ENCODE measurements at places on chromosomes 7 and 10. TPM values are rescaled to one million over a fixed set of nuclear protein-coding genes. Genes with fewer than 3 reads are reported as not detected.

DNA sequence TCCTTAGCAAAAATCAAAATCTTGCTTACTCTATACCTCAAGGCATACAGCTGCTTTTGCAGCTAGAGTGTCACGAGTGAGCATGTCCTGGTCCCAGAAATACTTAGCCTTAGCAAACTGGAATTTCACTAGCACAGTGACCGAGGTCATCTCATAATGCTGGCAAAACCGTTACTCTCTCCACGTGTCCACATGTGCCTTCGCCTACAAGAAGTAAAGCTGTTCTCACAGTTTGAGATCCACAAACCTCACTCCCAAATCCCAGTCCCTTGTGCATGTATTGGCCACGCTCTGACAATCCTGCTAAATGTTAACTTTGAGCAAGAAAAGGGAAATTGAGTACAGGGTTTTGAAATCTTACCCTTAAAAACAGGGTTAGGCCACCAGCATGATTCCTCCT lies 111.0 kb upstream of the PLXDC2 start:
- no peak for DNase-seq

DNA sequence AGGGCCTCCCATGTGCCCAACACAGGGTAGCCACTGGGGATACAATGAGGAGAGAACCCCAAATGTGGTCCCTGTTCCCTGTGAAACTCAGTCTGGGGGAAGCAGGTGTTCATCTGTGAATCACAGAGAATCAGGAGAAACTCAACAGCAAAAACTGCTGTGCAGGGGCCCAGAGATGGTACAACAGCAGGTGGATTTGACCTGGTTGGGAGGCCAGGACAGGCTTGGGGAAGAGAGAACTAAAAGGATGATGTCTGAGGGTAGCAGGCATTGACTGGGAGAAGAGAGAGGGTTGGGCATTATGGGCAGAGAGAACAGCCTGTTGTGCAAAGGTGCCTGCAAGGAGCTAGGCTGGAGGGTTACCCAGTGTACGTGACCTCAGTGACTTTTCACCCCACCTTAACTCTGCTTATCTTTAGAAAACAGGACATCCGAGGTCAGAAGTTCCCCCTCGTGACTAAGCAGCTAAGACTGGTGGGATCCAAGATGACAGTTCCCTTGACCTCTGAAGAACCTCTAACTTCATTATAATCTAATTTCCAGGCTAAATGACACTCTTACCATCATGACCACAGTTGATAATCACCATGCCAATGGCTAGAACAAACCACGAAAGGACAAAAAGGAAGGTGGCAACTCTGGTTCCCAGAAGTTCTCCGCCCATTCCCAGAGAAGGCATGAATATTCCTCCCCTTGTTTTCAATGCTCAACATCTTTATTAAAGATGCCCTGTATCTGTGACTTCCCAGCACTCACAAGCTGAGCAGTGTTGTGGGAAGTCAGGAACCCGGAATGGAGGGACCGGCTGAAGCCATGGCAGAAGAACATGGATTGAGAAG lies 5.1 kb upstream of the ADAMTS14 start:
- DNase-seq, result no peak

DNA sequence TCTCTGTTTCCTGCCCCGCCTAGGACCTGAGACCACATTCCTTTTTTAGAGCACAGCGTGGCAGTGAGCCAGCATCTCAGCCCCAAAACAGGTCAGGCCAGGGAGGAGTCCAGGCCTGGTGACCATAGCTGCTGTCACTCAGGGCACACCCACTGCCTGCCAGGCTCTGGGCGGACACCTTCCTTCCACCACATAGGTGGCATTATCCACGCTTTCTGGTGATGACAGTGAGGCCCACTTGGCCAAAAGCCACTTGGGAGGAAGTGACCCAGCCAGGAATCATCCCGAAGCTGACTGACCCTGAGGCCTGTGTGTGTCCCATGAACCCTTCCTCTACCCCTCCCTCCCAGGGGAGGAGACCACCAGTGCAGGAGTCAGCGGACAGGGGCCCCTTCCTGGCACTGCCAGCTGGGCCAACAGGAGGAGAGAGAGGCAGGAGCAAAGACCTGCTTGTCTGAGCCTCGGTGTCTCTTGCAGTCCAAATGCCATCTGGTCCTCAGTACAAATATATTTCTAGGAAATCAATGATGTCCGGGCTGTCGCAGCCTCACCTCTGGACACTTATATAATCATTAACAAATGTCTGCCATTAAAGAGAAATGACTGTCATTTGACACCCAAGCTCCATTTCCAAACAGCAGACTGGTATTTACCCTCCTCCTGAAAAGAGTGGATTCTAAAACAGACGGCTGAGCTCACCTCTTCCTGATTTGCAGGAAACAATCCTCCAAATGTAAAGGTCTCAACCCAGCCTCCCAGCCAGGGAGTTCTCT lies 63.0 kb downstream of the ABRAXAS2 start:
- no peak for DNase-seq

NACAD gene
- 0.09 TPM for total RNA-seq

DNA sequence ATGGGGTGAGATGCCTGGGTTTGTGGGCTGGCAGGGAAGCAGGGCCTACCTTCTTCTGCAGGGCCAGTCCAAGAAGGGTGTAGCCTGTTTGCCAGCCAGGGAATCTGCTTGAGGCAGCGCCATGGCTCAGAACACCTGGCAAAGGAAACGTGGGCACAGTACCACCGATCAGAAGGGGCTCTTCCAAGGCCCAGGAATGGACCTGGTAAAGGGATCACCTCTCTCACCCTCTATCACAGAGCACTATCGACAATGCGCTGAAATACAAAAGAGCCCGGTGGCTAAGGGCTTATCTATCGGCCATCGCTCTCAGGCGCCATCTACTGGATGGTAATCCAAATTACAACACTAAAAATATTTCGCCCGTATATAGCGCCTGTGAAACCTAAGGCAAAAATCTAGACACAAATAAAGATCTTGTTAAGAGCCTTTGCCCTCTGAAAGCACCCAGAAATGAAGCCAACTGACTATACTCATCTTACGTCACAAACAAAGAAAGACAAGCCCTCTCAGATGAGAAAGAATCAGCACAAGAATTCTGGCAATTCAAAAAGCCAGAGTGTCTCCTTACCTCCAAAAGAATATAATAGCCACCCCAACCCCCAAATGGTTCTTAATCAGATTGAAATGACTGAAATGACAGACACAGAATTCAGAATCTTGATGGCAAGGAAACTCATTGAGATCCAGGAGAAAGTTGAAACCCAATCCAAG lies 217.8 kb upstream of the HPS1 start:
- DNase-seq, result peak; percentile 45

DNA sequence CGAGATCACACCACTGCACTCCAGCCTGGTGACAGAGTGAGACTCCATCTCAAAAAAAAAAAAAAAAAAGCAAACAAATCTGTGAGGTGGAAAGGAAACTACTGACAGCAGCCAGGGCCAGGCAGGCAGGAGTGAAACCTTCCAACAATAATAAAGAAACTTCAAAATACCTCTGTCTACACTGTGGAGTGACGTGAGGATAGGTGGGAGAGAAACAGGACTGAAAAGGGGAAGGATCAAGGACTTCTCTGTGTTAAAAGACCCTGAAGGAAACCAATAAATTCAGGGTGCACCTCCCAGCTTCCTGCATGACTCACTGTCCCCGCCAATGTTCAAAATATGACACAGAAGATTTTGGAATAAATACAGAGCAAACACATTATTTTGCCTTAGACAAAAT lies 82.9 kb downstream of the KIAA1549 start:
- DNase-seq, result no peak

DNA sequence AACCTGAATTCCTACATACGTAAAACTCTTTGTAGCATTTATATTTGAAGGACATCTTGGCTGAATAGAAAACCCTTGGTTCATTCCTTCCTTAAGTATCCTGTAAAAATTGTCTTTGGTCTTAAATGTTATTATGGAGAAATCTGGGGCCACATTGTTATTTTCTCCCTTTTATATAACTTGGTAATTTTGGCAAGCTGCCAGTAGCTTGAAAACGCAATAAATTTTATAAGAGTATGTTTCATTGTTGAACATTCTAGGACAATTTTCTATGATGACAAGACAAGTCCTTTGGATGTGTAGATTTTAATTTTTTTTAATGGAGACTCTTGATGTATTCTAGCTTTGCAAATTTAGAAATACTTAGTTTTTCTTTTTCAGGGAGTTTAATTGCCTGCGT lies 191.9 kb downstream of the ABCA13 start:
- no peak for DNase-seq

DNA sequence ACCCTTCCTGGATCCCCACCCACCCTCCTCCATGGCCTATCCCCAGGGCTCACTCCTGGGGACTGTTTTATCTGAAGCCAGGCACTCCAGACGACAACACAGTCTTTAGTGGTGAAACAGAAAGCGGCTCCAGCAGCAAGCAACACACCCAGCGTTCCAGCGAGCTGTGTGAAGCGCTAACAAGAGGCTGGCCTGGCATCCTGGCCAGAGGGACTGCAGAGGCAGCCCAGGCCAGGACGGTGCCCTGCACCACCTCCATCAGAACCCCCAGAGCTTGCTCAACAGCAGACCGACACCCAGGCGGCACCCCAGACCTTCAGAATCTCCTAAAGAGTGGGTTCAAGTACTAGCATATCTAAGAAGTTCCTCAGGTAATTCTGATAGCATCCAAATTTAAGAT lies 2.0 kb upstream of the CPXM2 start:
- no peak for DNase-seq

DNA sequence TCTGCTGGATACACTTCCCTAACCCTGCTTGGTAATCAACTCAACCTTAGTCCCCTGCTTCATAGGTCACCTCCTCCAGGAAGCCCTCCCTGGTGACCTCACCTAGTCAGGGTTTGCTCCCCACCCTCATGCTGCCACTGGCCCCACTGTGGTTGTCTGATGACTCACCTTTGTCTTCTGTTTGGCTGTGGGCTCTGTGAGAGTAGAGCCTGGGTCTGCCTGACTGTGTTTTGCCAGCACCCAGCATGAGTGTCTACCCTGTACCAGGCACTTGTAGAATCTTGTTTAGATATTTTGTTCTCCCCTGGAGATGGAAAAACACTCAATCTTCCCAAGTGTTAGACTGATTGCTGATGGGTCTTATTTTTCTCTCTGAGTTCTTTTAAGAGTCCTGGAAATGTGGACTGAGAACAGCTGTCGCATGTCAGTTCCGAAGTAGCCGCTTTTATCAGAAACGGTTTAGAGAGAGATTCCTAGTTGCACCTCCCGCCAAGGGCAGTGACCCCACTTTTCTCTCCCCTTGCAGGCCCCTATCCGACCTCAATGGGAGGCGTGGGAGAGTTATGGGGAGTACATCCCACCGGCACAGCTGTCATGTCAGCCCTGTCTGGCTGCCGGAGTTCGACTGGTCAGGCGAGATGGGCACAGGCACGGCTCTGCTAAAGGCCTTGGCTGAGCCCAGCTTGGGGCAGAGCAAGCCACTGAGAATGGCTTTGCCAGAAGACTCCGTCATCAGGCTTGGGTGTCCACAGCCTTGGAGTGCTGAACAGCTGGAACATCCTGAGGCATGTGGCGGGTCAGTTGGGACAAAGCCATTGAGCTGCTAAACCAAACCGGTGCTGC lies 134.3 kb downstream of the GRK5 start:
- DNase-seq, result no peak

DNA sequence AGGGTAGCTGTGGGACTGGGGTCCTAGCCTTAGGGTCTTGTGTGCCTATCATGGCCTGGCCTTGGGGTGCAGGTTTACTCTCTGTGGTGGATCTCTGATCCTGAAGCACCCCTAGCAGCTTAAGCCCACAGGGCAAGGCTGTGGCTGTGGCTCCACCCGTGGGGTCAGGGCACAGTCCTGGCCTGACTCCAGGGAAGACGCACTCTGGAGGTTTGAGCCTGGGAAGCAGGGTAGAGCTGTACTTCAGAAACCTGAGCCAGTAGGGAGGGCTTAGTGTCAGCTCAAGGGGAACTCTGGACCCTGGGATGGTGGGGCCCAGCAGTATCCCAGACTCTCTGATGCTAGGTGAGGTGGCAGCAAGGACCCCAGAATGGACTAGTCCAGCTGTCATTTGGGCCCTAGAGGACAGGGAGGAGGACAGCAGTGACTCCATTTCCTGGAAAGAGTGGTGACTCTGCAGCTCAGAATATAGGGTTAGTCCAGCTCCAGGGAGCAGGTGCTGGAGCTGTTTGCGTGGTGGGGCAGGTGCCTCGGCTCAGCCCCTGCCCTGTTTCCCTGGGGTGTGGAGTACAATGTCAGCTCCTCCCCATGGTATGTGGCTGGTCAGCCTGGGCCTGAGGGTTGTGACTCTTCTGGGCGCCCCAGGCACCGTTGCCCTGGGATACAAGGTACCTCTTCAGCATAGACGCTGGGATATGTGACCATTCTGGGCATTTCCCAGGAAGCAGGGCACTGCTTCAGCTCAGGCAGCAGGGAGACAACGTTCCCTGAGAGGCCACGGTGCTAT lies 15.8 kb downstream of the GTPBP4 start:
- DNase-seq, result no peak

- DNase-seq, result no peak
Measured at GRCh38 chr7:2510909-2511768, 8.4 kb upstream of the LFNG start.
